Esophagus squamous epithelium (tissue), 5 donors: ENCODE measurements at places on chromosomes 2 and 18.
A peak's percentile ranks its signal among the peaks of the same experiment; 100 is the strongest.

DNA sequence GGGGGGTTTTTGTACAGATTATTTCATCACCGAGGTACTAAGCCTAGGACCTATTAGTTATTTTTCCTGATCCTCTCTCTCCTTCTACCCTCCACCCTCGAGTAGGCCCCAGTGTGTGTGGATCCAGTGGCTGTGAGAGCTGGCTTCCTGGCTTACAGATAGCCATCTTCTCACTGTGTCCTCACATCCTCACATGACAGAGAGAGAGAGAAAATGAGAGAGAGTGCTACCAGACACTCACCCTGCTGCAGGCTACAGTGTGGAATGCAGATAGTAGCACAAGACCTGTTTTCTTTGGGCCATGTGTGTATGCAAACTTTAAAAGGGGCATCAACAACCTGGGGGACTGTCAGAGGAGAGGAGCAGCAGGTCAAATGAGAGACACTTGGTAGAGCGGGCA lies 9.5 kb downstream of the KCNK3 start:
- DNase-seq: no peak

GRCh38 chr2:43127208-43127940 lies 99.0 kb downstream of the ZFP36L2 start:
- DNase-seq: peak; percentile 35

GRCh38 chr2:60538101-60538500 lies 15.4 kb downstream of the BCL11A start:
- DNase-seq: no peak

GRCh38 chr2:16318051-16318450 lies 347.6 kb downstream of the CYRIA start:
- DNase-seq: no peak

DNA sequence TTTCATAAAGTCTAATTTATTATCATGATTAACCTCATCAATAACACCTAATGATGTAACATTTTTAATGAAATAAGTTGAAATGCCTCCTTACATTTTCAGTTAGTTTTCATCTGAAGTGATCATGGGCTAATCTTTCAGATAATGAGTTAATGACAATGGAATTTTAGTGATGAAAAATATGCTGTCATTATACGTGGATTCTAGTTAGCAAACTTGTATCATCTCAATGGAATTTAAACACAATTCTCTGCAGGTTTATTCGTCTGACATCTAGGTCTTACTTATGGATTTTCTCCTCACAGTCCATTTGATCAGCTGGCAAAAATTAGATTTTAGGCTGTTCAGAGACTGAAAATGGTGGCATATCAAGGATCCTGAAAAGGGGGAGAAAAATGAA lies 885.0 kb downstream of the SLC4A3 start:
- DNase-seq: no peak

DNA sequence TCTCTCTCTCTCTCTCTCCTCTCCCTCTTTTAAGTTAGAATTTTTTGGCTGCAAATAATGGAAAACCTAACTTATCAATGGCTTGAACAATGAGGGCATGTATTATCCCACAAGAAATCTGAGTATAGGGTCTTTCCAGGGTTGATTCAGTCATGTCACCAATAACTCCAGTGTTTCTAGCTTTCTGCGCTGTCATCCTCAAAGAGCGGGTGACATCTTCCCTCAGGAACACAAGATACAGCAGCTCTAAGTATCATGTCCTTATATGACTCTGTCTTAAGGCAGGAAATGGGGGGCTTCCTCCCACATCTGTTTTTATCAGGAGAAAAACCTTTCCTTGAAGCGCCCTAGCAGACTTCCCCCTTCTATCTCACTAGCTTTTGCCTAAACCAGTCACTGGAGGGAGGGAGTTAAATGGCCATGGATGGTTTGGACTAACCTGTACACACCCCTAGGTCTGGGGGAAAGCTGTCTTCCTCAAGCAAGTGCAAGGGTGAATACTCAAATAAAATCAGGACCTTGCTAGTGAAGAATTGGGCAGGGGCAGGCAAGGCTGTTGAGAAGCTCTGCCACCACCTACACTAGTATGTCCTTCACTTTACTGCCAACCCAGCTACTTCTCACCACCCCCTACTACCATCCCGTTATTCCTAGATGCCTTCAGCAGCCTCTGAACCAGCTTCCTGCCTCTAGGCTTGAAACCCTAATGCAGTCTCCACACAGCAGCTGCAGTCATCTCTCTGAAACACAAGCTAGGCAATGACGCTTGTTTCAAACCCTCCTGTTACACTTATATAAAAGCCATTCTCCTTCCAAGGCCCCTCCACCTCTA lies 7.5 kb upstream of the TUBA4A start:
- no peak for DNase-seq

DNA sequence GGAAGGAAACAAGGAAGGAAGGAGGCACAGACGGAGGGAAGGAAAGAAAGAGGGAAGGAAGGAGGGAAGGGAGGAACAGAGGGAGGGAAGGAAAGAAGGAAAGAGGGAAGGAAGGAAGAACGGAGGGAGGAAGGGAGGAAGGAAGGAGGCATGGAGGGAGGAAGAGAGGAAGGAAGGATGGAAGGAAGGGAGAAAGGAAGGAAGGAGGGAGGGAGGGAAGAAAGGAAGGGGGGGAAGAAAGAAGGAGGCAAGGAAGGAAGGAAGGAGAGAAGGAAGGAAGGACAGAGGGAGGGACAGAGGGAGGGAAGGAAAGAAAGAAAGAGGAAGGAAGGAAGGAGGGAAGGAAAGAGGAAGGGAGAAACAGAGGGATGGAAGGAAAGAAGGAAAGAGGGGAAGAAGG lies 7.6 kb upstream of the ACOXL start:
- no peak for DNase-seq

DNA sequence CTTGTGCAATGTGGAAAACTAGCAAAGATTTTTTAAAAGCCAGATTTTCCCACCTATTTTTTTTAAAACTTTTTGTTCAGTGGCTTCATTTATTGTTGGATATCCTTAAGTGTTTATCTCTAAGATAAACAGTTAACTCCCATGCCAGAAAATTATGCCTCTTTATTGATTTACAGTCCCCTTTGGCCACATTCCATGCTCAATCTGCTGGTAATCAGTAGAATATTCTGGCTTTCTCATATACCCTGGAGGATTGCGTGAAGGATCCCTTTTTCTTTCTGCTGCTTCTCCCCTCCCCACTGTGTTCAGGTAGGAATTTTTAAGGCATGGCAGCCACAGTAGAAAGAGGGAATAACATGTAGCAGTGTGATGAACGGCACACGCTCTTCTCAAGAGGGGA lies 2.6 kb downstream of the GRHL1 start:
- no peak for DNase-seq

- no peak for DNase-seq
Observed at GRCh38 chr2:62573137-62573731, 67.2 kb upstream of the TMEM17 start.

DNA sequence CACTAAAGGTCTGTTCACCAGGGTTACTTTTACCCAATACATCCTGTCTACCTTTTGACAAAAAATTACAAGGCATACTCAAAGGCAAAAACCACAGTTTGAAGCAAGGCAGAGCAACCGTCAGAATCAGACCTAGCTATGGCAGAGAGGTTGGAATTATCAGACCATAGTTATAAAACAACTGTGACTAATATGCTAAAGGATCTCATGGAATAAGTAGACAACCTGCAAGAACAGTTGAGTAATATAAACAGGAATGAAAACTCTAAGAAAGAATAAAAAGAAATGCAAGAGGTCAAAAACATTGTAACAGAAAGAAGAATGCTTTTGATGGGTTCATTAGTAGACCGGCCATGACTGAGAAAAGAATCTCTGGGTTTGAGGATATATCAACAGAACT lies 318.8 kb upstream of the KCNH7 start:
- DNase-seq: no peak

- no peak for DNase-seq
Observed at GRCh38 chr2:42303252-42303651, 57.8 kb downstream of the COX7A2L start.

- DNase-seq: no peak
Observed at GRCh38 chr2:166491461-166491860, 2.6 kb downstream of the SCN7A start.

- DNase-seq: no peak
Observed at GRCh38 chr18:44779753-44780292, 99.1 kb downstream of the SETBP1 start.

- no peak for DNase-seq
Observed at GRCh38 chr2:146135245-146135644, 1615.3 kb upstream of the ZEB2 start.

GRCh38 chr2:233121856-233122255 lies 61.7 kb downstream of the INPP5D start:
- no peak for DNase-seq

DNA sequence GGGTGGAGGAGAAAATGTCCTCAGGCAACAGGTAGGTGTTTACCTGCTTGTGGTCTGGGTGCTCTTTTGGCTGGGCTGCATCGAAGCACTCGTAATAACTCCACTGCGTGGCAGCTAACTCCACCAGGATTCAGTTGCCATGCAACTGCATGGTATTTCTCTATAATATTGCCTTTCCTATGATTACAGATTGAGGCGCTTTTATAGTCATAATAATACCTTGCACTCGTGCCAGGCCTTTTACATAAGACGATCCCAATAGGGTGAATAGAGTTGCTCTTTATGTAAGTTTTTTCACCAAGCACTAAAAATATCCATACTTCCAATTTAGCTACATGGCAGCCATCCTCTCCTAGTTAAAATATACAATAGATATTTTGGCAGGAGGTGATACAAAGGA lies 19.7 kb upstream of the NYAP2 start:
- DNase-seq: no peak

DNA sequence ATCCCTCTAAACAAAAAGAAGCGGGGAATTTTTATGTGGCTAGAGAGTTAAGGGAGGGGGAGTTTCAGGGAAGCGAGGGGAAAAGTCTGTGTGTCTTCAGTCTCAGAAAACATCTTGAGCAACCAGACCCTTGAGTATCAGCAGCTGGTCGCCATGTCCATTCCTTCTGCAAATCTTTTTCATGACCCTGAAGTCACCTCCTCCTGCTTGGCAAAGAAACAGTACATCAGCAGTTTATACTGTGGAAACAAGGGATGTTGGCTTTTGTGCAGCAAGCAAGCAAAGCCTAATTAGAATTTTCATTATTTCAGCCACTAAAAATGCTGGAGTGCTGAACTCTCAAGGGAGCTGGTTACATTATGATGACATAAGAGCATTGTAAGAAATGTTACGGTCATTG lies 187.4 kb upstream of the SLC8A1 start:
- DNase-seq: no peak

GRCh38 chr2:105910497-105911238 lies 166.0 kb downstream of the NCK2 start:
- DNase-seq: no peak

GRCh38 chr2:3670941-3671340 lies 12.9 kb downstream of the ALLC start:
- no peak for DNase-seq

GRCh38 chr2:113376253-113376912 lies 61.1 kb upstream of the ZNG1B start:
- no peak for DNase-seq

DNA sequence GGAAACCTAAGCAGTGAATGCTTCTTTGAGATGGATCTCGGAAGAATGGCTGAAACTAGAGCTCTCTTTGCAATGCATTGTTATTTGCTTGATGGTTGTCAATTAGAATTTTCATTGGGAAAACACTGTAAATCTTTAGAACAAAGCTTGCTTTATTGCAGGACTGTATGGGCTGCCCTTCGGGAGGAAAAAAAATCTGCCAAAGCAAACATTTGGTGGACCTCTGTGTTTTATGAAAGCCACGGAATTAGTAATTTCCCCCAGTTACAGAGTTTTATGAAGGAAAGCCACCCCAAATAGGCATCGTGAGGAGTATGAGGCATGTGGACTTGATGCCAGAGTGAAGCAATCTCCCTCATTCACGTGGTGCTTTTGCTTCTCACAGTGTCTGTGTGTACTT lies 33.5 kb downstream of the RHBDD1 start:
- DNase-seq: no peak

DNA sequence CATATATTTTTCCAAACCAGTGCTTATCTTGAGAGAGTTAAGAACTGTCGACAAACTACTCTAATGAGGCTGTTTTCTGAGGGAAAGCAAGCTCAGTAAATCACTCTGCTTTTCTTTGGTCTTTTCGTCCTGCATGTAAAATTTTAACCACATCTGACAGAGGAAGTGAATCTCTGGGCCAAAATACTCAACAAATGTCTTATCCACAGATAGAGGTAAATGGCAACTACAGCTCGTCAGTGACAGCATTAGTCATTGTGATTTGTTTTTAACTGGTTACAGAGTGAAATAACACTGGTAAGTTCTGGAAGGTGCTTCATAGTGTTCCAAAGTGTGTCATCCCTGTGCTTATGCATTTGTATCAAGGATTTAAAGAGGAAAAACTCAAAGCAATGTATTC lies 82.6 kb upstream of the SLC8A1 start:
- no peak for DNase-seq

GRCh38 chr2:144086965-144087364 lies 433.0 kb downstream of the ZEB2 start:
- no peak for DNase-seq

GRCh38 chr18:50877545-50878265 lies 1.2 kb upstream of the ME2 start:
- DNase-seq: no peak

DNA sequence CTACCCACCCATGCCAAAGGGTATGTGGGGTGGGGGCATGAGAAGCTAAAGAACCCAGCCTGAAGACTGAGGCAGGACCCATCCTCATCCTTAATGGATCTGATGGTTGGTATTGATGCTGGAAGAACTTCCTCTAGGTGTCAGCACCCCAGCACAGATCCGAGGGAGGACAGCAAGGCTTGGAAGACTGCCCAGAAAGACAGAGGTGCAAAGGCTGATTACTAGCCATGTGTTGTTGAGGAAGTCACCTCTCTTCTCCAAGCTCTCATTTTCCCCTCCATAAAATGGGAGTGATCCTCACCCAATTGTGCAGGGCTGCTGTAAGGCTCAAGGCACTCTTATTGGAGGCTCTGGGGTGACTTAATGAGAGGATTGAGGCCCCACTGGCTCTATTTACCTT lies 256.5 kb downstream of the CELF4 start:
- DNase-seq: no peak

DNA sequence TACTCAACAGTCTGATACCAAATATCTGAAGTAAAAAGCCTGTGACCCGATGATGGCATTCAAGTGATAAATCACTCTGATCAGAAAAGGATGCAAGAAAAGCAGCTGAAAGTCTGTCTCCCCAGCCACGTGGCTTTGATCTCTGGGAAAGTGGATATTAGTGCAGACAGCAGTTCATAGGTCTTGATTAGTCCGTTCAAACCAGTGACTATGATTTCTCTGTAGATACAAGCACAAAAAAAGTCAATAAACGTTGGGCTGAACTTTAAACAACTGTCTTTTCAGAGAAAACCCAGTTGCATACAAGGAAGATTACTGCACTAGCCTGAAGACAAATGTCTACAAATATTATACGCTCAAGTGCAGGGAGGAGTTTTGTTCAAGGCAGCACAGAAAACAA lies 107.7 kb upstream of the CDC42EP3 start:
- DNase-seq: no peak

GRCh38 chr2:125870264-125870663 lies 785.7 kb upstream of the GYPC start:
- no peak for DNase-seq

GRCh38 chr18:46718501-46719341 lies 38.1 kb downstream of the ST8SIA5 start:
- DNase-seq: no peak
